ENCODE measurements at places on chromosomes 13 and 19.

DNA sequence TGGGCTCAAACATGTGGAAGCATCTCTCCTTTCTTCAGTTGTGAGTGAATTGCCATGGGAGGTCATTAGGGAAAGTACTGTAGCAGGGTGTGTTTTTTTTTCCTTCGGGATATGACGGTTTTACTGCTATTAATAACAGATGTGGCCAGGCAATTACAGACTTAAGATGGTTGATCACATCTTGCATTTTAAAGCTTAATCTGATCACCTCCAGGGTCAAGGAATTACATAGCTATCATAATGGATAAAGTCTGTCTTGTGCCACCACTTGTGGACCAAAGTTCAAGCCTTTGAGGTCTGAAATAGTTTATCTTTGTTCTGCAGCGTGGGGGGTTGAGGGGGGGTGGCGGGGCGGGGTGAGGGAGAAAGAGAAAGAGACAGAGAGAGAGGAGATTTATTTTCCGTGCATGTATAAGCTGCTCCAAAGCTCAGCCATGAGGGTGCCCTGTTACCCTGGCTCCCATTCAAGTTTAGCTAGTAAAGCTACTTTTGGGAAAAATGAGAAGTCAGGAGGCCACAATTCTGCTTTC, 5.5 kb upstream of the SERP2 start:
- DNase-seq = no peak

- no peak for DNase-seq
Observed at GRCh38 chr13:45393941-45394570, 24.1 kb downstream of the SLC25A30 start.

DNA sequence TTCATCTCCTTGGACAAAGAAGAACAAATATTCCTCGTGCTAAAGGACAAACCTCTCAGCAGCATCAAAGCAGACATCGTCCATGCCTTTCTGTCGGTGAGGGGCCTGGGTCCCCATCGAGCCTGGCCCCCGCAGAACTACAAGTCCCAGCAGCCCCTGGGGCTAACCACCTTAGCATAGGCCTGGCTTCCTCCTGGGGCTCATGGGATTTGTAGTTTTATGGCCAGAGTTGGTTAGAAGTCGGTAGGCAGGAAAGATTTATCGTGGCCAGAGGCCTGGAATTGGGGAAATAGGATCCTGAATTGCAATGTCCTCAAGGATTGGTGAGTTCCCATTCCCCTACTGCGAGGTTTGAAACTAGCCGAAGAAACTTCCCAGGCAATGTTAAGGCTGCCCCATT, 19.6 kb downstream of the TMEM150B start:
- DNase-seq = no peak

GRCh38 chr13:19890030-19890429, 26.6 kb upstream of the ZMYM5 start:
- DNase-seq = no peak
